ENCODE measurements at places on chromosomes 2 and 18.
A peak's percentile ranks its signal among the peaks of the same experiment; 100 is the strongest.

GRCh38 chr2:235533616-235534385, 40.0 kb downstream of the AGAP1 start:
- peak; percentile 93 for DNase-seq

DNA sequence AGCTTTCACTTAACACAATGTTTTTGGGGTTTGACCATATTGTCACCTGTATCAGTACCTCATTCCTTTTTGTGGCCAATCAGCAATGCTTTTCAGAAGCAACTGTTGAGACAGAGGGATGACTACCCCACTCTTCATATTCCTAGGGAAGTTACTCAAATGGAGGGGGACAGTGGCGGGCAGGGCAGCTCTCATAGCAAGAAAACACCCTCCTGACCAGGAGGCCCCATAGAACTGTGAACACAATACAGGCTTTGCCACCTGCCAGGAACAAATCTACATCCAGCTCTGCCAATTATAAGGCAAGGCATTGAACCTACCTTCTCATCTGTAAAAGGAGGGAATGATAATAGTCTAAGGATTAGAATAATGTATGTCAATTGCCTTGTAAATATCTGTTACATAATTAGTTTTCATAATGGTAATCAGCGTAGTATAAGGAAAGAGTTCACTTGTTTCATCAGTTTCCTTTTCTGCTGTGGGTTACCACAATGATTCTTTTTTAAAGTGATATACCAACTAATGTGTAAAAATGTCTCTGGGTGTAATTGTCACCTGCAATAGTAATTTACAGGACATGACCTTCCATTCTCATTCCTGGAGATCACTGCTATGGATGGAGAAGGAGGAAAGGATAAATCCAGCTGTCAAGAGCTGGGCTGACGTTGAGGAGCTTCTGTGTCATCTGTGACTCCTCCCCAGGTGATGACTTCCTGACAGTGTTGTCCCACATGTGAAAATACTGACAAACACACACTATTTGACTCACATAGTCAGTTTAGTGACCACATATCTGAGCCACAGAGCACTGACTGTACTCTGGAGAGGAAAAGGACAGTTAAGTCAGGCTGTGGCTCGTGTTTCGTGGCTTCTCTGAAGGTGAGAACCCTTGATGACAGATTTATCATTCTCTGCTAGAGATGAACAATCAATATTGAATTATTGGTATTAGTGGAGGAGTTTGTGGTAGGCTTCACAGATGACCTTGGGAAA, 13.5 kb downstream of the ALPK2 start:
- DNase-seq = no peak

DNA sequence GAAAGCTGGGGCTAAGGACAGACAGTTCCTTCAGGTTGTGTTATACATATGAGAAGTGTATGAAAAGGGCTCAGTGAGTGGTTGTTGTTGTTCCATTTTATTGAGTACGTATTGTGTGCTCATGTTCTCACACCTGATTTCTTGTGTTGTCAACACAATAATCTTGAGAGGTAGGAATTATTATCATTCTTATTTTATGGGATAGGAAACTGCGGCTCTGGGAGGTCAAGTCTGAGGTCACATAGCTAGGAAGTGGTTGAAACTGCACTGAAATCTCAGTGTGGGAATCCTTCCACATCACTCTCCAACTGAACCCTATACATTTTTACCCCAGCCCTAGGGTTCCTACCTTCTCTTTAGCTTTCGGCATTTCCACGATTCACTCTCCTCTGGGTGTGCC, 124.2 kb upstream of the CXCR4 start:
- DNase-seq = no peak

DNA sequence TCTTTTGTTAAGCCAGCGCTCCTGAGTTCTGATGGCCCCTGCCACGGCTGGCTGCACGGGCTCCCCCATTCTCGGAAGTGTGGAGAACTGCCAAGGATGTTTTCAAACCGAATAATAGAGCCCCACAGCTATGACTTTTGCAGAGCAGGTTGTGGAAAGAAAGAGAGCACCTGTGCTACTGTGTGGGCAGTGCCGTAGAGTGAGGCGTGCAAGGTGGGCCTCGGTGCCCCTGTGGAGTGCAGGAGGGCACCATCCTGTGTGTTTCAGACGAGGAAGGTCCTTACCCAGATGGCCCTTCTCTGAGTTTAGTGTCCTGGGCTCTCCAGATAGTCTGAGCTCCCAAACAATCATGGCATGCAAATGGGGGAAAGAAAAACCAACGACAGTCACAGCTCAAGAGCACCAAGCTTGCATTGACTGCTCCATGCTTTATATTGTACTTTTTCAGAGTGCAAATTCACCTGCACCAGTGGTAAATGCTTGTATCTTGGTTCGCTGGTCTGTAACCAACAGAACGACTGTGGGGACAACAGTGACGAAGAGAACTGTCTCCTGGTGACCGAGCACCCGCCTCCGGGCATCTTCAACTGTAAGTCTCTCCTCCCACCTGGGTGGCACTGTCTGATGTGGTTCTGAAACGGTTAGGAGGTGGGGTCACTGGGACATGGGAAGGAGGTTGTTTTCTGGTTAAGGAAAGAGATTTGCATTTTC, 219.4 kb downstream of the LDLRAD4 start:
- DNase-seq = no peak

DNA sequence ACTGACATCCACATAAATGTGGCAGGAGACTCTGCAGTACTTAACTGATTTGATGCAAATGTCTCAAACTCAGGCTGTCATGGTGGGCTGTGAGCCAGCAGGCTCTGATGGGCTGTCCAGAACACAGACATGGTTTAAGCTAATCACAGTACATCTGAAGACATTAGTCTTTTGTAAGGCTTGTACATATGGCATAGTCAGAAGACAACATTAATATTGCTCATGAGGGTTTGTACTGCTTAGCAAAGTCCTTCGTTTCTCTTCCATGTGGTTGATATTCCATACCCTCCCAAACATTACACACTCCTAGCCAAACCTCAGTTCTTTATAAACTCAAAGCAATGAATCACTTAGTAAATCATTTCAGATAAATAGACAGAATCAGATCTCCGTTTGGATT, 330.6 kb downstream of the RND3 start:
- DNase-seq = no peak

DNA sequence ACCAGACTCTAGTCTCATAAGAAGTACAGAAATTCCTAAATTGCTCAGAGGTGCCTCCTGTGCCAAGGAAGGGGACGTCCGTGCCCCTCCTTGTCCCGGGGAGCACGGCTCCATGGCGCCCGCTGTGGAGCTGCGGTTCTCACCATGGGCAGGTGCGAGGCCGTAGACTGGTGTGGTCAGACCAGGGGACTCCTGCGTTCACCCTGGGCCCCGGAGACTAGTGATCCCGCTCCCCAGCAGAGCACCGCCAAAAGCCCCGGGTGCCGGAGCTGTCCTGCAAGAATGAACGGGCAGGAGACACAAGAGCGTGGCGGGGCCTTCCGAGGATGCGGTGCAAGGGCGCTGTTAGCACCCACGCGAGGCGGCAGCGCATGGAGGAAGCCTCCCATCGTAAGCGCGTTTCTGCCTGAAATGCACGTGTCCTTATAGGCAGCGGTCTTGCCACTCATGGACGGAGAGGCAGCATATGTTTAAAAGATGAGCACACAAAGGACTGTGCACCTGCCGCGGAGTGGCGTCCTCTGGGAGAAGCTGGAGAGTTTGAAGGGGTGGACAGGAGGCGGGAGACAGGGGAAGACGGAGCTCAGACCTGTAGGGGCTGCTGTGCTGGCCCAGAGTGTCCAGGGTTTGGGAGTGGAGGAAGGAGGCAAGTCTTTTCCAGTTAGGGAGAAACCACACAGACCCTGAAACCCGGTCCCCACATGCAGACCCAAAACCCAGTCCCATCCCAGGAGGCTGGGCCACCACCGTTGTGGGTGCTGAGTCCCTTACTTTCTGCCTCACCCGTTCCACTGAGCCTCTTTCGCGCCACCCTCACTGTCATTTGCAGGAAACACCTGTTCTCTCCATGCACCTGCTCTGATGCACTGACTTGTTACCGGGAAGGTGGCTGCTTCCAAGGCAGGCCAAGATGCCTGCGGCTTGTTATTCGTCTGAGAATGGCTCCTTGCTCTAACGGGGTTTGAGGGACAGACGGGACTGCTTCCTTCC, 7.5 kb upstream of the KCNG2 start:
- DNase-seq = peak; percentile 48

GRCh38 chr2:168002021-168002553, 245.3 kb downstream of the STK39 start:
- peak; percentile 52 for DNase-seq

- DNase-seq = peak; percentile 38
Measured at GRCh38 chr2:164479460-164479859, 141.8 kb downstream of the GRB14 start.

DNA sequence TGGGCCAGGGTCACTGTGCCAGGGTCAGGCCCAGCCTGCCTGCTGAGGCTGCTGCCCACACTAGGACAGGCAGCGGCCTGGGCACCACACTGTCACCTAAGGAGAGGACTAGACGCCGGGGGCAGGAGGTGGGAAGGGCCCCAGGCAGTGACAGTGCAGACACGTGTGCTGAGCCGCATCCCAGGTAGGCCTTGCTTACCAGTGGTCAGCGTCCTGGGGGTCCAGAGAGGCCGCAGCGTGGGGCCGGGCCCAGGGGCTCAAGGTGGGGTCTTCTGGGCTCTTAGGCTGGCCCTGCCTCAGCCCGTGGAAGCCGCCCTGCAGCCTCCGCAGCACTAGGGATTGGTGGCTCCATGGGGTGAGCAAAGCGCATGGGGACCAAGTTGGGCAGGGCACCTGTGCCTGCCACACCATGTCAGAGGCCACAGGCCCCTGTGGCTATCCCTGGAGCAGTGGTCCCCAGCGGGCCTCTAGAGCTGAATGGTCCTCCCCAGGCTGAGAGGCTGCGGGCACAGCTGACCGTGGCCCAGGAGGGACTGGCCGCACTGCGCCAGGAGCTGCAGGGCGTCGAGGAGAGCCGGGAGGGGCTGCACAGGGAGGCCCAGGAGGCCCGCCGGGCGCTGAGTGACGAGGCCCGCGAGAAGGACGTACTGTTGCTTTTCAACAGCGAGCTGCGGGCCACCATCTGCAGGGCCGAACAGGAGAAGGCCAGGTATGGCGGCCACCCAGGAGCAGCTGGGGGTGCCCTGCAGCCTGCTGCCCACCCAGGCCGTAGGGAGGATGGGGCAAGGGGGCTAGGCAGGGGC, 35.2 kb upstream of the SNED1 start:
- no peak for DNase-seq

- no peak for DNase-seq
Measured at GRCh38 chr2:46720592-46721185, 194.9 kb downstream of the MCFD2 start.

- DNase-seq = peak; percentile 69
Measured at GRCh38 chr2:74902281-74902860, 56.1 kb upstream of the POLE4 start.

GRCh38 chr18:13613591-13614501, 112.5 kb downstream of the FAM210A start:
- DNase-seq = no peak

DNA sequence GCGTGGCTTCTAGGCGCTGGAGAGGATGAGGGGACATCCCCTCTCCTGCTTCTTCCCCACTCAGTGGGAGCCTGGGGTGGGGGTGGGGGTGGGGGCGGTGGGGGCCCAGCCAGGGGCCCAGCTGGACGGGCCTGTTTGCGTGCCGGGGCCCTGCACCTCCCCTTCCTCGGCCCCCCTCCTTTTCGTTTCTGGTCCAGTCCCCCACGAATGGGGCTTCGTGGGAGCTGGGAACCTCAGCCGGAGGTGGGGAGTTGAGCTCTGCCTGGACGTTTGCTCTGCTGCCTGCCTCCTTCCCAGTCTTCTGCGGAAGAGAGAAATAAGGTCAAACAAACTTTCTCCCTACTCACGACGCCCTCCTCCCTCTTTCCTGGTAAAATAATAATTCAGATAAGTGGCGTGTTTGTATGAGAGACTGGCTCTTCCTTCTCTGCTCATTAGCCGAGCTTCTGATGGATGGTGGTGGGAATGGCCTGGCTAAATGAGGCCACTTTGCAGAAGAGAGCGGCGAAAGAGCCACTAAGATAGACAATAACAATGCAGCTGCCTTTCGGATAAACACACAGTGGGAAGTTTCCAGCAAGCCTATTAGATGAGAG, 782 bp downstream of the MTA3 start:
- peak; percentile 15 for DNase-seq

- DNase-seq = no peak
Measured at GRCh38 chr18:57982372-57983021, 61.5 kb upstream of the NEDD4L start.

DNA sequence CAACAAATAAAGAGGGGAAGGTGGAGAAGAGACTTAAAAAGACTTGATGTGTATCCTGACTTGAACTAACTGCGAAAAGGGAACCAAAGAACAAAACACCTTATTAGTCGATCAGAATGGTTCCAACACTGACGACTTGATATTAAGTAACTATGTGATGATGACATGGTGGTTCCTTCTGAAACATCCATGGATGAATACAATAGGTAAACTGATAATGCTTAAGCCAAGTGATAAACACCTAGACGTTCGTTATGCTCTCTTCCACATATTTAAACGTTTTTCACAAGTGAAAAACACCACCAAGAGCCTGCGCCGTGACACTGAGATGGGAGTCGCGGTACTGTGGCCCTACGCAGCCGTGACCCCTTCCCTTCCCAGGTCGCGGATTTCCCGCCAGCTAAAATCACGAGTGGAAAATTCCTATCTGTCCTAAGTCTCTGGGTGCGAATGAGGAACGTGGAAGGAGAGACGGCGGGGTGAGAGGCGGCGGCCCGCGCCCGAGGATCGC, 797 bp downstream of the TTC32 start:
- peak; percentile 47 for DNase-seq

- peak; percentile 95 for DNase-seq
Measured at GRCh38 chr2:26011990-26012856, 21.7 kb upstream of the RAB10 start.

GRCh38 chr2:31920962-31921361, 89.8 kb downstream of the MEMO1 start:
- no peak for DNase-seq

- peak; percentile 67 for DNase-seq
Measured at GRCh38 chr2:38524580-38524979, 78.1 kb downstream of the HNRNPLL start.

DNA sequence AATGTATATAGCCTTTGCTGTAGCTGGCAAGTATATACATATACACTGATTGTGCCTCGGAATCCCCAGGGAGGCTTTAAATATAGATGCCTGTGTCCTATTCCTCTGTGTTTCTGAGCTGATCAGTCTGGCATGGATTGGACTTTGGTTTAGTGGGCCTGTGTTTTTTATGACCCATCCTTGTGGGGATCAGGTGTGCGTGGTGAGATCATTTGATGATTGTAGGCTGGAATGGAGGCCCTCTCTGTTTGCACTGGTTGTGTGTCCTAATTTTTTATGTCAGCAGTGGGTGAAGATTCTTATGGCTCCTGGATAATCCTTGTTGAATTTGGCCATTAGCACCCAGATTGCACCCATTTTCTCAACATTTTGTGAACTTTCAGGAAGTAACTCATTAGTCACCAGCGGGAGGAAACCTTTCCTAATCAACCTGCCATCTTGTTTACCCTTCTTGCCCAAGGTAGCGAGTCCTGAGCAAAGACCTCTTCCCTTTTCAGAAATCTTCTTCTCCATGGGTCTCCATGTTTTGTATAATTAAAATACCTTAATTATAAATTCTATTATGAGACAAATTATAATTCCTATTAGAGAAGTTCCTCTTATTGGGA, 75.8 kb downstream of the UGGT1 start:
- peak; percentile 2 for DNase-seq

GRCh38 chr2:190804182-190804795, 76.3 kb upstream of the GLS start:
- DNase-seq = no peak

All from NCI-H524 (cell line).